ENCODE measurements at places on chromosomes 2 and 18. TPM values are rescaled to one million over a fixed set of nuclear protein-coding genes. Genes with fewer than 3 reads are reported as not detected.

Gene ANKRD30B
- not detected for total RNA-seq

Gene SATB2
- total RNA-seq: 7.3 TPM

Gene GPR39
- total RNA-seq: not detected

Gene DYNAP
- total RNA-seq: not detected

Gene ANTXR1
- 98.2 TPM for total RNA-seq

Gene MAP4K4
- 83.9 TPM for total RNA-seq

Gene REG3A
- not detected for total RNA-seq

Gene HOXD3
- not detected for total RNA-seq

Gene GYPC
- total RNA-seq: 93.2 TPM

Gene CHRNG
- 3.3 TPM for total RNA-seq

Gene CNGA3
- not detected for total RNA-seq

Gene ACTG2
- total RNA-seq: 3.5 TPM

Gene CCDC178
- total RNA-seq: 1.7 TPM

Gene GKN1
- not detected for total RNA-seq

Gene OSBPL6
- total RNA-seq: 2.9 TPM

Gene CELF4
- total RNA-seq: not detected

Gene GALNT13
- 0.78 TPM for total RNA-seq

Gene ALPP
- total RNA-seq: not detected

Gene ARL6IP6
- 22.6 TPM for total RNA-seq

Gene RRM2
- total RNA-seq: 60.6 TPM

Gene FNDC4
- 10.4 TPM for total RNA-seq

Gene CCT7
- total RNA-seq: 405 TPM

Gene KRCC1
- 15.6 TPM for total RNA-seq

Gene ERICH2
- total RNA-seq: not detected

Gene ALLC
- total RNA-seq: not detected

Gene ALPG
- total RNA-seq: not detected

Gene PFN4
- total RNA-seq: 0.39 TPM

Gene C2orf80
- total RNA-seq: not detected

Gene DSG2
- 28.7 TPM for total RNA-seq

Gene SF3B6
- total RNA-seq: 169 TPM

Gene SRBD1
- 9.1 TPM for total RNA-seq

Gene UGT1A6
- not detected for total RNA-seq

Gene NOL4
- total RNA-seq: not detected

Gene SEPTIN10
- 51.9 TPM for total RNA-seq

Gene HOXD13
- not detected for total RNA-seq

Gene TNFRSF11A
- under 0.01 TPM for total RNA-seq

Gene ATRAID
- 225 TPM for total RNA-seq

Gene ZNF385B
- not detected for total RNA-seq

Gene RNF144A
- 6.0 TPM for total RNA-seq

All from epithelial cell of alveolus of lung (primary cell).